Lower lobe of right lung (tissue), 2 donors: ENCODE measurements at places on chromosomes 13 and 19. TPM values are rescaled to one million over a fixed set of nuclear protein-coding genes. Genes with fewer than 3 reads are reported as not detected.

The ODAD3 gene
- 4.3 TPM for total RNA-seq

The TPGS1 gene
- total RNA-seq = 18.8 TPM

The OR7C1 gene
- 0.18 TPM for total RNA-seq

DNA sequence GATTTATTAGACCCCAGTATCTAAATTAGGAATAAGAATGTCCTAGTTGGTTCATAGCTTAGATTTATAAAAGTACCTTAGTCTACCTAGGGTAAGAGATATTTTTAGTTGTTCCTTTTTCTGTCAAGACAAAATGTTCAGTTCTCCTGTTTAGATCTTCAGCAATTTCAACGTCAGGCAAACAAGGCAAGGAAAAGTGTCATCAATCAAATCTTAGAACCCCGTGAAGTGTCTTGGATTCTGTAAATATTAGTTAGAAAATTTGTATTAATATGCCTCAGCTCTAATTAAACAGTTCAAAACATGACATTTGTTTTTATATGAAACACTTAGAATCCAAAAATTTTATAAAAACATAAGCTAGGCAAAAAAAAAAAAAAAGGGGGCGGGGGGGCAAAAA is 296.6 kb downstream of the PCDH9 start:
- no peaks in the 10 kb centered on the region for H3K36me3 ChIP-seq
- H3K27me3 ChIP-seq = no peaks in the 10 kb centered on the region
- no peak overlapping the region for H3K4me3 ChIP-seq
- H3K27ac ChIP-seq = no peak overlapping the region

DNA sequence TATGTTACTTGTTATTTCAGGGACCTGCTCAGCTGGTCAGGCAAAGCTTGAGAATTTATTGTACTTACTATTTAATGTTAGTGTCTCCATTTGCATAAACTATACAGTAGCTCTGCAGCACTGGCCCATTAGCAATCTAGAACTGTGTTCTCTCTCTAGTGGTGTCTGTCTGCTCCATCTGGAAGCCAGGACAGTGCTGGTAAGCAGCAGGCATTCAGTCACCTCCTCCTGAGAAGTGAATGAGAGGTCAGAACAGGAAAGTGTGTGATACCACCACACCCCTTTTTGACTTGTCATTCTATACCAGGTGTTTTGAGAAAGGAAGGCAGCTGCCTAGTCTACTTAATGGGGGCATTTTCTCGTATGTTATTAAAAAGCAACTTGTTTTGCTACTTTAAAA is 3.9 kb downstream of the COG3 start:
- no peak for DNase-seq
- H3K4me3 ChIP-seq = no peak overlapping the region
- H3K27me3 ChIP-seq = no peaks in the 10 kb centered on the region
- peaks cover 39% of the 10 kb centered on the region for H3K4me1 ChIP-seq
- H3K27ac ChIP-seq = no peak overlapping the region
